Activated T-helper 1 cell treated with anti-CD3 and anti-CD28 coated beads, Interleukin-2, amount 50 U/mL, for 16 hours (primary cell): ENCODE measurements at places on chromosomes 1 and 21.

- no peak for DNase-seq
Observed at GRCh38 chr21:35491114-35491513, 442.0 kb upstream of the RUNX1 start.

GRCh38 chr1:162069334-162070093 is at the start of gene NOS1AP:
NOS1AP (plus strand) TSS chr1:162069691; CDS start chr1:162070178, 487 bp downstream.
- peak; percentile 64 for DNase-seq

DNA sequence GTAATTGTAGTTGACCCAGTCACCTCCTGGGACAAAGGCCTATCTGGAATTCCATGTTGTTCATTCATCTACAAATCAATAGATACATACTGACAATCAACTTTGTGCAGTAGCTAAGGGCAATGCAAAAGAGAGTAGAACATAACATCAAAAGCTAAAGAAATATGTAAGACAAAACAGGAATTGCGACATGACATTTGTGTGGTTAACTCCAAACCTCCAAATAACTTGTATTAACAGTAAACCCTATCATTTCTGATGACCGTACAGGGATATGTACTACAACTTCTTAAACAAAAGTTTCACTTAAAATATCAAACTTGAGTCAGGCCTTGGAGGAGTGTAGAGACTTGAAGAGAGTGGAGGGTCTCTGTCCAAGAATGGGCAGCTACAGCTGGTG is 317.6 kb downstream of the SPATA17 start:
- DNase-seq, result no peak

DNA sequence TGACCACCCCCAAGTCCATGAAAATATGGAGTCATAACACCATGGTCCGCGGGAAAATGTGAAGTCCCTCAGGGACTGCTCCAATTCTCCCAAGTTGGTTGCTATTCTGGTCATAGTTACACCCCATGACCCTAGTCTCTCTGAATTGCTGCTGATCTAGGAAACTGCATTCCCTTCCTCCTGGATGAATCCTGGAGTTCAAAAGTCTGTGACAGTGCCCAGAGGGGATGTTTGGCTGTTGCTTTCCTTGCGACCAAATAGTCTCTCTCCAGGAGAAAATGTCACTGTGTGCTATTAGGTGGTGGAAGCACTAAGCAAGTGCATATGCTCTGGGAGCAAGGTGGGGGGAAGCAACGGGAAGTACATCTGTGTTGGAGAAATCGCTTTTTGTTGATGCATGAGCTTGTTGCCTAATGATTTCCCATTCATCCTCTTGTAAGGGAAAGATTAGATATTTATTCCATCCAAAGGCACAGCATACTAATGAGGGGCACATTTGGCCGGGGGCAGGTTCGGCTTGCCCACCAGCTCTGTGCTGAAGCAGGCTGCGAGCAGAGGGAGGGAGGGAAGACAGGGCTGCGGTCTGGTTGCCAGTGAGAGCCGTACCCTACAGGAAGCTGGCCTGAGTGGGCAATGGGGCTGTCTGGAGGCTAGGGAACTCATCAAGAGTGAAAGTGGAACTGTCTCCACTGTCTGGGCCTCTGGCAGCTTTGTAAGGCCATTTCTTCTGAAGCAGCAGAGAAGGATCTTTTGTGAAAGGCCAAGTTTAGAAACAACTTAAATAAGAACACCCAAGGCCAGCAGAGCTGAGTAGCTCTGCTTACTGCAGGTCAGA is 27.2 kb downstream of the SYT6 start:
- DNase-seq, result no peak

DNA sequence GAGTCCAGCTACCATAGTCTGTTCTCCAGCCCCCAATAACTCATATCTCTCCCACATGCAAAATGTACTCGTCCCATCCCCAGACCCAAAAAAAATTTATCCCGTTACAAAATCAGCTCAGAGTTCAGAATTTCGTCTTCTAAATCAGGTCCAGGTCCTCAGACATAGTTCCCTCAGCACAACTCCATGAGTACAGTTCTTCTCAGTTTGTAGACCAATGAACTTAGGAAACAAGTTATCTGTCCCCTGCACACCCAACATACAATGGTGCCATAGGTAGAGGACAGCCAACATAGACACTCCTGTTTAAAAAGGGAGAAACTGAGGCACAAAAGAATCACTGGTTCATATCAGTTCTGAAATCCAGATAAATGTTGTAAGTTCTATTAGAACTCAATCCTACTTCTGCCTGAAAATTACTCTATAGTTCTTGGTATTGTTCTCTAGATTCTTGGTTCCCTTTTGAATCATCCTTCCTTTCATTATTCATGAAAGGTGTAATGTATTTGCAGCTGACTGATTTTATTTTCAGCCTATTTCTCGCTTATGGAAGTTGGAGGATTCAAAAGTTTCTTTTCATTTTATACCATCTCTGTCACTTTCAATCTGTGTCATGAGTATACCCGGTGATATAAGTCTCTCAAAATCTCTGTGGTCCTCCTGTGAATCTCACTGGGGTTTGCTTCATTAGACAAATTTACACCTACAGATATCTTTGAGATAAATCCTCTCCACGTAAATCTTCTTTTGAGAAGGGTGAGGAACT is 75.8 kb upstream of the TSPAN2 start:
- no peak for DNase-seq

GRCh38 chr1:119651133-119651532 is 3.1 kb upstream of the ZNF697 start:
- no peak for DNase-seq

DNA sequence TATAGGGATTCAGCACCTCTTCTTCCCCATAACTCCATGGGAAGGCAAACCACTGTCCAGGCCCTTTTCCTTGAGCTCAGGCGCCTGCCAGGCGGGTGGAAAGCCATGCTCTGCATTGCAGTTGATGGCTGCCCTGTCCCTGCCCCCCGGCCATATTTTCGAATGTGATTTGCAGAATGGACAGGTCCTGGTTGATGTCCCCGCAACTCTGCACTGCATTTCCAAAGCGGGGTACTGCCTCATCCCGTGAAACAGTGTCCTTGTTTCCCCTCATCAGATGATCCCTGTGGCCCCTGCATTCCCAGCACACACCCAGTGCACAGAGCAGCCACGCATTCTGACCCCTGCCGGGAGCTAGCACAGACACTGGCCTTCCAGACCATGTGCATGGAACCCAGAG is 33.7 kb upstream of the SCMH1 start:
- no peak for DNase-seq

- DNase-seq, result no peak
Observed at GRCh38 chr1:206963740-206964139, 6.5 kb downstream of the FCAMR start.

DNA sequence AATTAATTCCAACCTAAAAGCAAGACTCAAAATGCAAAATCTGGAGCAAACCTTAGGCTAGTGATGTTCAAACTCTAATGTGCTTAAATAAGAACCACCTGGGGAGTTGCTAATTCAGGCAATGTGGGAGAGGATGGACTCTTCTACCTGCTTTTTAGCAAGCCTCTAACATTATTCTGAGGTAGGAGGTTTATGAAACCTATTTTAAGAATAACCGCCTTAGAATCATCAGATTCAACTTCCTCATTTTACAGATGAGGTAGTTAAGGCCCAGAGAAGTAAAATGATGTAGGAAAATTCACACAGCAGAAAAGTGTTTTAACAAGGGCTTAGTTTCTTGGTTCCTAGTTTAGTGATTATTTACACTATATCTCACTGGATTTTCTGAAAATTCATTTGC is 8.6 kb upstream of the NTNG1 start:
- DNase-seq, result no peak

- no peak for DNase-seq
Observed at GRCh38 chr1:36855699-36856494, 178.4 kb downstream of the GRIK3 start.

DNA sequence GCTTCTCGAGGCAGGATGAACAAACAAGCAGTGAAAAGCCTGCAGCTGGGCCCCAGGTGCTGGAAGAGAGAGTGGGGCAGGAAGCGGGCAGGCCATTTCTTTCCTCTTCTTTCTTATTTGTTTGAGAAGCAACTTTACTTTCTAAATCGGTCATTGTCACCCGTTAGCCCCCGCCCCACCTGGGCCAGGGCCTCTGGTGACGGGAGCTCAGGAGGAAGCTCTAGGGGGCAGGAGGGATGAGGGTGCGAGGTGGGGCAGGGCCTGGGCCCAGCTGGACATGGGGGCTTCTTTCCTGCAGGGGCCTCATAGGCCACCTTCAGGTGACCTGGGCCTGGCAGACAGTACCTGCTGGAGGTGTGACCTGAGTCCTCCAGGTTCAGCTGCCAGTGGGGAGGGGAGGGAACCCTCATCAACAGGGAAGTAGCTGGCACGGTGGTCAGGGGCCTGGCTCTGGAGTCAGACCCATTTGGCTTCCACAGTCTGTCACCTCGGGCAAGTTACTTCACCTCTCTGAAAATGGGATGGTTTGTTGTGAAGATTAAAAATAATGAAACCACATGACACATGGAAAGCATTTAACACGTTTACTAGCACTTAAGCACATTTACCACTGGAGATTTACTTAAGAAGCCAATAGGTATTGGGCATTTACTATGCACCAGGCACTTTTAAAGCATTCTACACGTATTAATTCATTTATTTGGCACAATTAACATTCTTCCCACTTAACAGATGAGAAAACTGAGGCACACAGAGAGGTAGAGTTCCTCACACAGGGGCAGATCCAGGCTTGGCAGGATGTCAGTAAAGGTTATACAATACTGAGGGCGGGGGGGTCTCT is 54.1 kb upstream of the ID3 start:
- DNase-seq, result no peak

- DNase-seq, result no peak
Observed at GRCh38 chr1:174982971-174983689, 16.6 kb upstream of the CACYBP start.

DNA sequence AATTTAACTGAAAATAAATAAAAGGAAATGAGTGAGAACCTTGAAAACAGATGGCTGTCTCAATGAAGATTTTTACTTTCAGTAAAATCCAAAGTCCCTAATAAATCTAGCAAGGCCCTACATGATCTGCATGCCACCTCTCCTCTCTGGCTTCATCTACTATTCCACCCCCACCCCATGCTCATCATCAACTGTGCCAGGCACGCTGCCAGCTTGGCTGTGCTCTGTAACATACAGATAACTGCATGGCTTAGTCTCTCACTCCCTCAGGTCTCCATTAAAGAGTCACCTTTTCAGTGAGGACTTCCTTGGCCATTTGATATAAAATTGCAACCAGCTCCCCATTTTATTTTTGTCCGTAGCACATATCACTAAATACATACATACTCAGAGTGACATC is 26.7 kb downstream of the RGSL1 start:
- no peak for DNase-seq

GRCh38 chr1:169326956-169327268 is 40.7 kb downstream of the NME7 start:
- no peak for DNase-seq

- DNase-seq, result no peak
Observed at GRCh38 chr1:168320800-168321450, 40.2 kb downstream of the TBX19 start.

DNA sequence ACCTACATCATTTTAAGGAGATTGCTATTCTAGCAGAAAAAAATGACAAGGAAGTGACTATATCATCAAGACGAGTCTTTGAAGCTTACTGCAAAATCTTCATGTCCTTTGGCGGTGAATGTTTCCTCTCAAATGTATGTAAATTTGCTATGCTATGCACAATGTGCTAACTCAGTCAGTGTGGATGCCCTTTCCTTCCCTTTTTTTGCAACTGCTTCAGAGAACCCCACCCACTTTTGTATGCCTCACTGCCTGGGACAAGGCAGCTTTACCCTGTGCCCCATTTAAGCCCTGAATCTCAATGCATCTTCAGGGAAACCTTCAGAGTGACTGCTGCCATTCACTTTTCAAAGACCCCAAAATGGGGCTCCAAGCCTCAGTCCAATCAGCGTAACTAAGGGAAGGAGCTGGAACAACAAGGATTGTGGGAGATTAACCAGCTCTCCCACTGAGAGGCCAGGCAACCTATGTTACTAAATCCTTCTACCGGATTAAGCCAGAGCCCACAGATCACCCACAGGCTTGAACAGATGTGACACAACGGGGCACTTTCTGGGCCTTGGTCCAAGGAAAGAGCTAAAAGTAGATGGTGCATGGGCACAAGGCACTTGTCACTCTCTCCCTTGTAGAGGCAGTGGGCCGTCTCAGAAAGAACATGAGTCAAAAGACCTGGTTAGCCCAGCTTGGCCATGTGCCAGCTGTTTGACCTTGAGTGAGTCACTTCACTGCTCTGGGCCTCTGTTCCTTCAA is 154.4 kb downstream of the PLPP3 start:
- DNase-seq, result no peak

GRCh38 chr1:35603941-35604340 is 30.8 kb downstream of the TFAP2E start:
- no peak for DNase-seq

DNA sequence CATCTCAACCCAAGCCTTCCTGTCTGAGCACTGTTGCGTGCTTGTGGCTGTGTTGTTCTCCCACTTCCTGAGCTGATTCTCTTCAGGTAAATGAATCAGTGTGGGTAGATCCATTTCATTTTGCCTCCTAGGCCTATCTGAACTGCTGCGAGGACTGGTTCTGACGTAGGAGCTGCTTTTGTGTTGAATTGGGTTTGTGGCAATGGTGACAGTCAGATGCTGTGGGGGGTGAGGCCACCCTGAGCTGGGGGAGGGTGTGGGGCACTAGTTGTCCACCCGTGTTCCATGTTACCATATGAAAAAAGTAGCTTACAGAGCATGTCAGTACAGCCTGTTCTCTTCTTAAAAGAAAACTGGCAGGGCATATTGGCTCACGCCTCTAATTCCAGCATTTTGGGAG is 81.5 kb downstream of the MRPS6 start:
- no peak for DNase-seq

- no peak for DNase-seq
Observed at GRCh38 chr1:76260279-76260678, 185.7 kb downstream of the ST6GALNAC3 start.

- no peak for DNase-seq
Observed at GRCh38 chr1:15939181-15940109, 36.5 kb downstream of the ZBTB17 start.

- DNase-seq, result no peak
Observed at GRCh38 chr1:171179318-171180227, 5.5 kb upstream of the FMO2 start.

DNA sequence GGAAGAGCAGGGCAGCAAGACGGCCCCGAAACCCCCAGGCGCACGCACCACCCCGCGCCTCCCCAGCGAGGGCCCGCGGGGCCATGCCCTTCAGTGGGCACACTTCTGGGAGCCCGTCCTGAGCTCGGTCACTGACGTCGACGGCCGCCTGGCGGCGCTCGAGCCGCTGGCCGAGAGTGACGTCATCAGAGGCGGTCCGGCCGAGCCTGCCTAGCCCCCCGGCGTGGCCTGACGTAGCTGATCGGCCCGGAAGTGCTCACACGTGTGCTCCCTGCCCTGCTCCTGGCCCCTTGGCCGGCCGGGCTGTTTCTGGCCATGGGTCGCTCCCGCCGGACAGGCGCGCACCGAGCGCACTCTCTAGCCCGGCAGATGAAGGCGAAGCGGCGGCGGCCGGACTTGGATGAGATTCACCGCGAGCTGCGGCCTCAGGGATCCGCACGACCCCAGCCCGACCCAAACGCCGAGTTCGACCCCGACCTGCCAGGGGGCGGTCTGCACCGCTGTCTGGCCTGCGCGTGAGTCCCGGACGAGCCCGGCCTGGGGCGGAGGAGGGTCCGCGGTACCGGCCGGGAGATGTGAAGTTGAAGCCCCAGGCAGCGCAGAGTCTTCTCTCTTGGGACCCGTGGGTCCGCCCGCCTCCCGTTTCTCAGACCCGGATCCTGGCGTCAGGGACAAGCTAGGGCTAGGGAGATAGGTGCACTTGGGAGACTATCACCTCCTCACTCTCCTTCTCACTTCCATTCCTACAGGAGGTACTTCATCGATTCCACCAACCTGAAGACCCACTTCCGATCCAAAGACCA is at the start of gene ZNF593:
Gene ZNF593, plus strand, starts transcription at position 240 of the 803 bp plus-strand sequence. Its CDS starts 76 bp downstream, at position 316.
- peak; percentile 82 for DNase-seq
